ENCODE measurements at places on chromosomes 6 and 20.

DNA sequence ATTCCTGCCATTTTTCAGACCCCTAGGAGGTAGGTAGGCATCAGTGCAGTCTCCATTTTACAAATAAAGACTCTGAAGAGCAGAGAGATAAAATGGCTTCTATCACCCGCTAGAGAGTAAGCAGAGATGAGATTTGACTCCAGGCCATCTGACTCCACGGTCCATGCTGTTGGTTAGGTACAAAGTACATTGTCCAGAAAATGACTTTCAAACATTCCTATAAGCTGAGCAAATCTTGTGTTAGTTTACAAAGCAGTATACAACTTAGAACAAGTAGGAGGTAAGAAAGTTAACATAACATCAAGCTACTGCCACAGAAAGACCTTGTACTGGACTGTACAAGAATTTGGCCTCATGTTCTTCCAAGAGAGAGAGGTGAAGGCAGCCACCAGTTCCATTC lies 14.9 kb downstream of the BTN1A1 start:
- no peak for DNase-seq

- no peak for DNase-seq
These were observed 10.6 kb downstream of the ACSS2 start for GRCh38 chr20:34887023-34887422.

DNA sequence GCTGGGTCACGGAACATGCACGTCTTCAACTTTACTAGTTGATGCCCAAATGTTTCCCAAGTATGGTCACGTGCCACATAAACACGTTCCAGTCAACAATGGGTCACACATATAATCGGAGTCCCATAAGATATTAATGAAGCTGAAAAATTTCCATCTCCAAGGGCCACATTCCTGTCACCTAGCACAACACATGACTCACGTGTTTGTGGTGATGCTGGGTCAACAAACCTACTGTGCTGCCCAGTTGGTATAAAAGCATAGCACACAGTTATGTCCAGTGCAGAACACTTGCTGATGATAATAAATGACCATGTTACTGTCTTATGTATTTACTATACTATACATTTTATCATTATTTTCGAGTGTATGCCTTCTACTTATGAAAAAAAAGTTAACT lies 68.0 kb upstream of the INSM1 start:
- DNase-seq: no peak

- no peak for DNase-seq
These were observed 246.7 kb upstream of the AFDN start for GRCh38 chr6:167579806-167580618.

GRCh38 chr20:63979557-63980316 lies at the start of gene SAMD10:
SAMD10 (minus strand) TSS chr20:63979642; CDS start chr20:63979467, 175 bp downstream.
- DNase-seq: peak; percentile 77

DNA sequence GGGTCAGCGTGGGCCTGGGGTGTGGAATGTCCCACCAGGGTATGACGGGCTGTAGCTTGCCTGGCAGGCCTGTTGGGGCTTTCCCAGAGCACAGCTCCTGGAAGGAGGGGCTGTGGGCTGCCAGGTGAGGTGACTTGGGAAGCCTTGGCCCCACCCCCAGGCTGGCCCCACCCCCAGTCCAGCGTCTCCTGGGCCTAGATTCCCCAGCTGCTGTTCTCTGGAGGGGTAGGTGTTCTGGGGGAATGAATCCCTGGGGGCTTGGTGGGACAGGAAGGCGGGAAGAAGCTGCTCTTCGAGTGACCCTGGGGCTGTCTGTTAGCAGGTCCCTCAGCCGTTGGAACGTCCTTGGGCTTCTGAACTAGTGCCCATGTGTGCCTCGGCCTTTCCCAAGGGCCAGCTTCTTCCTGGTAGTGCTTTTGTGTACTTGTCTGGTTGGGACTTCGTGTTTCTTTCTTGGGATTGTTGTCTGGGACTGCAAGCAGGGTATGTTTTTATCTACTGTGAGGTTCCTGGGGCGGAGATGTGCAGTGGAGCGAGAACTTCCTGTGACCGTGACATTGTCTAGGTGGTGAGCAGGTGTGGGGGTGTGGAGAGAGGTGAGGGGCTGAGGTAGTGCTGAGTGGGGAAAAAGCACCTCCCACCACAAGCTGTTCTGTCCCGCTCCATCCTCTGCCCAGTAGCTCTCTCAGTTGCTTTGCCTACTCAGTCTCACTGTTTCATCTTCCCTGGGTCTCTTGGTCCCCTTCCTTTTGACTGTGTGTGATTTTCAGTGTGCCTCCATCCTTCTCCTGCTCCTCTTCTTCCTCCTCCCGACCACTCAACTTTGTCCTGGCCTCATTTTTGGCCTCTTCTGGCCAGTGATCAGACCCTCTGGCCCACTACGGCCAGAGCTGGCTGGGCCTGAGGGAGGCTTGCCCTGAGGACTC lies 1.3 kb upstream of the DDR1 start:
- no peak for DNase-seq

GRCh38 chr20:49871391-49871948 lies 43.9 kb downstream of the SPATA2 start:
- no peak for DNase-seq

- no peak for DNase-seq
These were observed 128.2 kb downstream of the GPX5 start for GRCh38 chr6:28653876-28654275.

GRCh38 chr6:116392132-116393013 lies 21.6 kb downstream of the DSE start:
- peak; percentile 64 for DNase-seq

- no peak for DNase-seq
These were observed 99.8 kb downstream of the TMEM242 start for GRCh38 chr6:157223511-157223910.

DNA sequence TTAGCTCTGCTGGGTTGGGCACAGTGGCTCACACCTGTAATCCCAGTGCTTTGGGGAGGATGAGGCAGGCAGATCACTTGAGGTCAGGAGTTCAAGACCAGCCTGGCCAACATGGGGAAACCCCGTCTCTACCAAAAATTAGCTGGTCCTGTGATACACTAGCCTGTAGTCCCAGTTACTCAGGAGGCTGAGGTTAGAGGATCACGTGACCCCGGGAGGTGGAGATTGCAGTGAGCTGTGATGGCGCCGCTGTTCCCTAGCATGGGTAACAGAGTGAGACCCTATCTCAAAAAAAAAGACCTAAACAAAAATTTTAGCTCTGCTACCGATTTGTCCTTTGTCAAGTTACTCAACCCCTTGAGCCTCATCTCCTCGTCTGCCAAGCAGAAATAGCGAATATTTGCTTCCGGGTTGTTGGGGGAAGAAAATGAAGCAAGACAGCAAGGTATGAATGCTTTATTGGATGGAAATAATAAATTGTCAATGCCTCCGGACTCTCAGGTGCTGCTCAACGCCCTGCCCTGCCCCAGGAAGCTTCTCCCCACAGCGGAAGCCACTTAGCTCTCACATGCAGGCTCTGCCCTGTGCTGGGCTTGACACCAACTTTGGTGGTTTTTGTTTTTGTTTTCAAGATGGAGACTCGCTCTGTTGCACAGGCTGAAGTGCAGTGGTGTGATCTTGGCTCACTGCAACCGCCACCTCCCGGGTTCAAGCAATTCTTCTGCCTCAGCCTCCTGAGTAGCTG lies 24.9 kb upstream of the ITCH start:
- DNase-seq: no peak

DNA sequence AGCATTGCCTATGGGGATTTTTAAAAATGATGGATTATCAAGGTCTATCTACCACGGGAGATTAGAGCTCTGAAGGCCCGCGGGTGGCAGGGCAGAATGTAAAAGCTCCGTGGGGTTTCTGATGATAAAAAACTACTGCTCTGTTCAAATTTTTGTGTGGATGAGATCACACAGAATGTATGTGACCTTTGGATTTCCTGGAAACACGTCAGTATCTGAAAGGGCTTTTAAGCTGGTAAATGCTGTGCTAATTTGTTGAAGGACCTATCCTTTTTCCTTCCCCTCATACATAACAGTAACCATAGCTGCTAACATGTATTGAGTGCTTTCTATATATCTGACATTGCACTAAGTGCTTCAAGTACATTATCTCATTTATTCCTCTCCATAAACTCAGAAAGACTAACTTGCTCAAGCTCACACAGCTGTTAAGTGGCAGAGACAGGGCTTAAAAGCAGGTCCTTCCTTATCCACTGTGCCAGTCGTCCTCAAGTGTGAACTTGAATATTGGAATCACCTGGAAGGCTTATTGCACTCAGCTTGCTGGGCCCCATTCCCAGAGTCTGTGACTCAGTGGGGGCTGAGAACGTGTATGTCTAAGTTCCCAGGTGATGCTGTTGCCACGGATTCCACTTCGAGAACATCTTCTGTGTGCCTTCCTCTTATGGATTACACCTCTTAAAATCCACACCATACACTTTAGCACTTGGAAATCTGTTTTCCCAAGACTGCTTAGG lies 1.9 kb upstream of the TMEM242 start:
- no peak for DNase-seq

DNA sequence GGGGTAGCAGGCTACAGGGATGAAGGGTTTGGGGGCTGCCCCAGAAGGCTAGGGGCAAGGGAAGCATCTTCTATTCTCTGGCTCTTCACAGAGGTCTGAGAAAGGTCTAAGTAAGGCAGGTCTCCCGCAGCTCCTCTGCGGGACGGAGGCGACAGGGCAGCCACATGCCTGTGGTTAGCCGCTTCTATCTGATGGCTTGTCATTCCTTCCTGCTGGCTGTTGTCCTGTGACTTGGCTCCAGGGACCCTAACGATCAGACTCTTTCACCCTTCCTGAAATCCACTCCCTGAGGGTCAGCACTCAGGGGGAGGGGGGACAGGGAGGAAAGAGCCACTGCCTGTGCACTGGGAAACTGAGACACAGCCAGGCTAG lies 673 bp downstream of the CST7 start:
- DNase-seq: peak; percentile 67

DNA sequence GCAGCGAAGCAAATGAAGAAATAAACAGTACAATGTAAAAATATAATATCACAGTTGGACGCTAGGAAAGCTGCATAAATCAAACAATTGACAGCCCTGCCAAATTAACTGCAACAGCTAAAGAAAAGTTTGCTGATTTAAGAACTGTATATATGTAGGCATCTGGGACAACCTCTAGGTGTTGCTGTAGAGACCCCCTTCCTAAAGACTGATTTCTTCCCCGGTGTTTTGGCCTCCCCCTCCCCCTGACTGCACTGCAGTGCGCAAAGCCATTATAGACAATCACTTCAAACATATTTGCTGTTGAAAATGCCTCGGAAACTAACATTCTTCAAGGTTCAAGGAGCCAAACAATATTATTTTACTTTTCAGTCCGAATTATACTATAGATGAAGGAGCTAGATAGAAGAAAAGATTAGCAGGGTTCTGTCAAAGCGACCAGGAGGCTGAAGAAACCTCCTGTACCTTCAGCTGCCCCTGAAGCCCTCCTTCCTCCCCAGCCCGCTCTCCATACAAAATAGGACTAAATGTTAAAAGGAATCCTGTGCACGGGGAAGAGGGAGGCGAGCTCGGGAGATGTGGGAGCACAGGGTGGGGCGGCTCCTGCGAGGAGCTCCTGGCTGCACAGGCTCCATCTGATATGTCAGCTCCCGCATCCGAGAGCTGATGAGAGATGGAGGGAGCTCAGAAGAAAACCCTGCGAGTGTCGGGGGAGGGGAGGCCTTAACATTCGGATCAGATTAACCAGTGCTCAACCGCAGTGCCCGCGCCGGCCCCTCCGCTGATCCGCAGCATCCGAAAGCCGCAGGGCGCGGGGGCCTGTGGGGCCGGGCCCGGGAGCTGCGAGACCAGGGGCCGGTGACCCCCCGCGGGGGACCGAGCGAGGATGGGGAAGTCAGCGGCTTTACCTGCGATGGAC lies 822 bp downstream of the ELOVL4 start:
- DNase-seq: no peak

GRCh38 chr20:11642866-11643265 lies 274.8 kb upstream of the BTBD3 start:
- no peak for DNase-seq

DNA sequence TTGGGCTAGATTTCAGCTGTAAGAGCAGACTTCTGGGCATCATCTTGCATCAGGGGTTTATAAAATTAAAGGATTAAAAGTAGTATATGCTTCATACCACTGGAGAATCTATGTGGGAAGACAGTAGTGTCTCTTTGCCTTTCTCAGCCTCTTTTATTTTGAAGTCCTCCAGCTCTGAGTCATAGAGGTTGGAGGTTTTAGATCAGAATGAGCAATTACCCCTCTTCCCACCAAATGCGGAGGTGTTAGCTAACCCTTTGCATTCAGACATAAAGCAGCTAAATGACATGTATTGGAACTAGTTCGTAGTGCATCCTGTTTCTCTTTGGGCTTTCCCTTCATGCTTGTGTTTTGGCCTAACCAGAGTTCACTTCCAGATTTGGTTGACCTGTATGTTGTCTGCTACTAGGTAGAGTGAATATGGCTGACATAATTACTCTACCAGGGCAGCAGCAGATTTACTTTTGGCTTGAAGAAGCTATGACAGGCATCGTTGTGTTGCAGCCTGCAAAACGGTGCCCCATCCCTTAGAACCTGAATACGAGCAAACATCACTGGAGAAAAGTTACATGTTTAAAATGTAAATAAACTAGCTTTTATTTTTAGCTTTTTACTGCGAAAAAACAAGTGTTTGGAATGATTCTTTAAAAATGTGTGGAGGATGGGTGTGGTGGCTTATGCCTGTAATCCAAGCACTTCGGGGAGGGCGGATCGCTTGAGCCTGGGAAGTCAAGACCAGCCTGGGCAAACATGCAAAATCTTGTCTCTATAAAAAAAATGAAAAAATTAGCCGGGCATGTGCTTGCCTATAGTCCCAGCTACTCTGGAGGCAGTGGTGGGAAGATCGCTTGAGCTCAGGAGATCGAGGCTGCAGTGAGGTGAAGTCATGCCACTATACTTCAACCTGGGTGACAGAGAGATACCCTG lies 82.2 kb downstream of the MYO6 start:
- no peak for DNase-seq

GRCh38 chr6:81130061-81130460 lies 622.4 kb downstream of the TENT5A start:
- DNase-seq: no peak

DNA sequence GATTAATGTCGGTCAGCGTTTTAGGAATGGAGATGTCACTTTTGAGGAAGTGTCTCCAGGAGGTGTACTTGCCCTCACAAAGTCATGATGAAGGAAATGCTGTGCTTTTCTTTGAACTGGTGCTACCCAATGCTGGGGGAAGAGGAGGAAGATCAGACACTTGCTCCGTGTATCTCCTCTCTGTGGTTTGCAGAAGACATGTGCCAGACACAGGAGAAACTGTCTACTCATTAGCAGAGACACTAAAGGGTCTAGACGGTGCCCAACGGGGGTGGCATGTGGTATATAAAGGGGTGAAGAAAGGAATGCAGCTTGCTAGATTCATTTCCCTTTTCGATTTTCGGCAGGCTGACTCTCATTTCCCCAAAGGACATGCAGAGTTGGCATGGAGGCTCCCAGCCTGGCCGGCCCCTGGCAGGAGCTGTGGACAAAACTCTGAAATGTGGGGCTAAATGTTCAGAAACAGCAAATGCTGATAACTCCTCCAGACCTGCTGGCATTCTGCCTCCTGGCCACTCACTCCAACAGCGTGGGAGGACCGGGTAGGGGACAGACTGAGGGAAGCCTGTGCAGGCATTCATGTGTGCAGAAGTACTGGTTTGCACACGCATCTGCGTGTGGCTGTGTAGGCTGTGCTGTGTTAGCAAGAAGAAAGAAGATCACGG lies 59.6 kb upstream of the QKI start:
- DNase-seq: no peak

Data from GF-D8 (cell line).